ENCODE measurements at places on chromosomes 6 and 20. TPM values are rescaled to one million over a fixed set of nuclear protein-coding genes. Genes with fewer than 3 reads are reported as not detected.

The RFX6 gene
- not detected for total RNA-seq

The DLK2 gene
- total RNA-seq: 0.93 TPM

The HLA-DPA1 gene
- total RNA-seq: 14.7 TPM

The CLPSL2 gene
- not detected for total RNA-seq

The ADGRF1 gene
- total RNA-seq: not detected

The CFB gene
- 0.82 TPM for total RNA-seq

The SLC22A7 gene
- total RNA-seq: not detected

DNA sequence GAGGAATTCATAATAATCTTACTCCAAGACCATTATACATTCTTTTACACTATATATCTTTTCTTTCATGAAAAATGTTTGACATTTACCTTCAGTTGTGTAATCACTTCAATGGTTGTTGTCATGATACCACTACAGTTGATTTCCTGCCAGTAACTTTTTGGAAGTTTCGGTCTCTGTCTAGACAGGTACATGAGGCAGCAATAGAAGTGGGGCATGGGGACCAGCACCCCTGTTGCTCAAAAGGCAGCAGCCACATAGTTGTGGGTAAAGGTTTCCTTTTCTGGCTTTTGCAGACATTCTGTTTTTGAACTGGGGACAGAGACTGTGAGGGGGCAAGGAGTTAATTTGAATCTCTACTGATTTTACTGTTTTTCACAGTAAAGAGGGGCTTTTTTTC is 14.1 kb downstream of the SAMD5 start:
- DNase-seq: no peak

GRCh38 chr20:51702556-51702955 is 65.6 kb downstream of the ATP9A start:
- no peak for DNase-seq

DNA sequence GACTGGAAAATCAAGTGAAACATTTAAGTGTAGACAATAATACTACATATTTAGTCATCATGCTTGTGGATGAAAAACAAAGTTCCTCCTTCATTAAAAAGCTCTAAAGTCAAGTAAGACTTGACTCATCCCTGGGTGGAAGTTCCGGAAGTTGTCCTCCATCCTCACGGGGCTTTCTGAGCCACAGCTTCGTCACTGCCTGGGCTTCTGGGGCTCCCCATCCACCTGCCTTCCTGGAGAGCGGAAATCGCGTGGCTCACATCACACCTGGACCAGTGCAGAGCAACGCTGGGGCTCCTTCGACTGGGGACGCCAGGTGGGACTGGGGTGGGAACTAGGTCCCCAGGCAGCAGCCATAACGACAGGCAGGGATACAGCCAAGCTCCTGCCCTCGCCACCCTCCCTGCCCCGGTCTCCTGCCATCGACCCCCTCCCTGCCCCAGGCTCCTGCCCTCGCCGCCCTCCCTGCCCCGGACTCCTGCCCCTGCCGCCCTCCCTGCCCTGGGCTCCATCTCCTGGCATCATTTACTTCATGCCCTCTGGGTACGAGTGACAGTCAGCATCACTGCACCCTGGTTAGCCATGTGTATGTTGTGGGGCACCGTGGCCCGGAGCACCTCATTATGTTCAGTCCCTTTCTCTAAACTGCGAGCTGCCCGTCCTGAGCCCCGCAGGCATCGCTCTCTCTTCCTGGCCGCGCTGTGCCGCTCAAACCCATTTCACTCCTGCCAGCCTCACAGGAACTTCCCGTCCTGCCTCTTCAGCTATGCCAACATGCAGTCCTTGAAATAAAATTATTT is 12.9 kb downstream of the THBS2 start:
- no peak for DNase-seq

DNA sequence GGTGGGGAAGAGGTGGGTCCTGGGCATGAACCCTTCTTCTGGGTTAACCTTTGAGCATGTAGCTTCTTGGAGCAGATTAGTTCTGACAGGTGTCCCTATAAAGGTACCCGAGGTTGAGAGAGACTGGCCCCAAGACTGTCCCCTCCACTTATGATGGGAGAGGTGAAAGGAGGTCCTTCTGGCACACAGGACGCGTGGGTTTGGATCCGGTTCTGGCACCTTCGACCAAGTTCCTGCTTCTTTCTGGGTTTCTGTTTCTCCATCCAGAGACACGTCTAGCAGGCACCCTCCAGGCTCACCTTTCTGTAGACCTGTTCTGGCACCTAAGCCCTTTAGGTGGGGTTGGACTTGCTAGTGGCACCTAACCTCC is 4.1 kb downstream of the PAX1 start:
- no peak for DNase-seq

- DNase-seq: no peak
These were observed 1.5 kb upstream of the TPBG start for GRCh38 chr6:82362144-82362543.

DNA sequence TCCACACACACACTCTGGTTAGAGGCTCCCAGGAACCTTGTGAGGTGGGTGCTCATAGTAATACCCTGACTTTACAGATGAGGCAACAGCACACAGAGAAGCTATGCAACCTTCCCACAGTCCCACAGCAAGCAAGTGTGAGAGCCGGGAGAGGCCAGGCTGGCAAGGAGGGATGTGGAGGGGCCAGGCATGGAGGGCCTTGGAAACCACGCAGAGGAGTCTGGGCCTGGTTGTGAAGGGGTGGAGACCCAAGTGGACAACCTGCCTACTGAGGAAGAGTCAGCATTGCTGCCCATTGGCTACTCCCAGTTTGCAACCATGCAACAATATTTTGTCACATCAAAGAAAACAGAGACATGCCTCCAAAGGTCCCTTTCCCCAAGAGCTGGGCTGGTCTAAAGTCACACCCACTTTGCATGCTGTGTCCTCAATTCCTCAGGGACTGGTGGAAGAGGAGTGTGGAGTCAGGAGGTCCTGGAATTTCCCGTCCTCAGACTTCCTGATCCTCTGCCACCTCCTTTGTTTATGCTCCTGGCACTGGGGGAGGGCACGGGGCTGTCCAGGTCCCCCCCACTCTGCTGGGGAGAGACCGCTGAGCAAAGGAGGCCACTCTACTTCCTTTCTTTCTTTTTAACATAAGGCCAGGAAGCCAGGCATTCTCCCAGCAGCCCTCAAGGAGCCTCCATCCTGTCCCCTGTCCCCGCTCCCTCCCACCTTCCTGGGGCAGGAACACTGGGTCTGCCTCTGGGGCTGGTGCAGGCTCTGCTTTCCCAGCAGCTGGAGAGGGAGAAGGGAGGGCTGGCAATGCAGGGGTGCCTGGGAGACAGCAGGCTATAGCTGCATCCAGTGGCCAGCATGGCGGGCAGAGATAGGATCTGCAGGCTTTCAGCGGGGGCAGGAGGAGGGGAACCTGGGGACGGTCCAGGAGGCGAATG is 68.3 kb downstream of the NOL4L start:
- no peak for DNase-seq

DNA sequence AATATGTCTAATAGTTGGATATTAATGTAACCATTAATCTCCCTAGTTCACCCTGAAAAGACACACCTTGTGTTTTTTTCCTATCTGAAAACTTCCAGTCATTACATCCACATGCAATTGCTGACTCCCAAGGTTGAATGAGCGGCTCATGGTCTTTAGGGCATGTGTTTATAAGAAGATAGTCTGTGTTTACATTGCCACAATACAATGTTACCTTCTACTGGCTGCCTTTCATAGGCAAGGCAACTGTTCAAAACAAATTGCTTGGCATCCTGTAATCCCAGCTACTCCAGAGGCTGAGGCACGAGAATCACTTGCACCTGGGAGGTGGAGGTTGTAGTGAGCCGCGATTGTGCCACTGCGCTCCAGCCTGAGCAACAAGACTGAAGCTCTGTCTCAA is 86.8 kb upstream of the SHLD1 start:
- DNase-seq: no peak

DNA sequence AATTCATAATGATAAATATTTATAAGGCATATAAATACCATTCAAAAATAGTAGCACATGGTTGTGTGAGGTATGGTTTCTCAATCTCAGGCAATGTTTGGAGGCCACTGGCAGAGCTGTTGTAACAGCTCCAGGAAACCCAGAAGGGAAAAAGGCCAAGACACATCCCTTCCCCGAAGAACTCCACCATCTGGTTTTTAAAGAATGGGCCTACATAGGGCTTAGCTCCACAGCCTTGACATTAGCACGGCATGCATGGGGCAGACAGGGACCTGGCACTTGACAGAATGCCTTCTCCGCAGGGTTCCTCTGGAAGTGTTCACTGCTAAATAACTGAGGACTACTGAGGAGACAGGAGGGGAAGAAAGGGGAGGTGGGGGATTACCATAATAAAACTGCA is 16.1 kb upstream of the FOXO3 start:
- DNase-seq: no peak

- DNase-seq: no peak
These were observed 25.6 kb upstream of the IER3 start for GRCh38 chr6:30769853-30770524.

DNA sequence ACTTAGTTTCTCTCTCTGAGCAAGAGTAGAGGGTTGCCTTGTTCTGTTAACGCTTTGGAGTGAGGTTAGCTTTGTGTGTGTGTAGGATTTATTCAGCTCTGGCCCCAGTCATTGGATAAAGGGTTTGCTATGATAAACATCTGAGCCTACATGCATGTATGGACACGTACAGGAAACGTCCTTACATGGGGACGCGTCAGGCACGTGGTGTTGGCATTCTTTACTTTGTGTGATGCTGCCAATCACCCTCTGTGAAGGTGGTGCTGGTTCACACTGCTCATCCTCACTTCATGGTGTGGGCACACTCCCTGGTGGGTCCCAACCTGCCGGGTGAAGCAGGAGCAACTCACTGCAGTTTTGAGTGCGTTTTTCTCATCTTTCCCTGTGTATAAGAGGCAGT is 53.4 kb upstream of the CD93 start:
- DNase-seq: no peak

GRCh38 chr6:46925563-46926253 is 4.0 kb upstream of the ADGRF5 start:
- DNase-seq: no peak

DNA sequence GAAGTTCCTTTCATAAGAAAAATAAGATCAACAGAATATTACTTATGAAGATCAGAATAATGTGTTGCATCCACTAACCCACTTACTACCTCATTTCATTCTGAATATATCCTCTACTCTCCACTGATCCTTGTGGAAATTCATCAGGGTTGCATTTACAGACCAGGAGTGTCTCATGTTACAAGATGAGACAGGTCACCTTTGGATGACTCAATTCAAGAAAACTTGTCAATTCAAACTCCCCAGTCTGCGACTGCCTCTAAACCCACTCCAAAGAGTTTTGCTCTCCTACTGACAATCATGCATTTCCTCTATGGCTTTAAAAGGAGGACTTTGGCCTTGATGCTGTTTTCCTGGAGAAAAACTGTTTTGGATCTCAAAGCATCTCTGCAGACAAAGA is 68.4 kb downstream of the ID4 start:
- DNase-seq: no peak

- no peak for DNase-seq
These were observed 20.5 kb downstream of the SLC35B3 start for GRCh38 chr6:8414844-8415243.

DNA sequence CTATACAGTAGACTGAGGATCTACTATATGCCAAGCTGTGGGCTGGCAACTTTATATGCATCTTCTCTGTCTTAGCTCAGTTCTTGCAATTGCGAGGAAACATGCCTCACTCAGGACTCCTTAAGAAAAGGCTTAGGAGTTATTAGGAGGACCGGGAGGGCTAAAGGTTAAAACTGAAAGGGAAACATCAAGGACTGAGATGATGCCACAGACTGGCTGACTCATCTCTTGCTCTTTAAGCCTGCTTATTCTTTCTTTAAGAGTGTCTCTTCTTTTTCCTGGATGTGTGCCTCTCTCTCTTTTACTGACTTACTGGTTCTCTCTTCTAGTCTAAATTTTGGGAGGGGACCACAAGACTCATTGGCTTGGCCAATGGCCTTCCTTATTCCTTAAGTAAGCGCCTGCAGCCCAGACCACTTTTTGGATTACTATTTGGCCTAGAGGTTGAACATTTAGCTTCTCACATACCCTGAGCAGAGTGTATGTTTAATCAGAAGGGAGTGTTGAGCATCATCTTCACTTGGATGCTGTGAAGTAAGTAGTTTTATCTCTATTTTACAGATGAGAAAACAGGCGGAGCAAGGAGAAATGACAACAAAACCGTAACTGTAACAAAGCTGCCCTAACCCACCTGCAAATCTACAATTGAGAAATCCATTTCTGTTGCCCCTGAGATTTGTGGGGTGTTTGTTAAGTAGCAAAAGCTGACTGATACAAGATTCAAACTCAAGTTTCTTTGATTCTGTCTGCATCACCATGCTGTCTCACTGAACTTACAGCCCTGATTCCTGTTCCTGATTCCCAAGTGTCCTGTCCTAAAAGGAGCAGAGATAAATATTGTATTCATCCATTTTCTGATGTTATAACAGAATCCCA is 7.2 kb upstream of the SDC4 start:
- no peak for DNase-seq

DNA sequence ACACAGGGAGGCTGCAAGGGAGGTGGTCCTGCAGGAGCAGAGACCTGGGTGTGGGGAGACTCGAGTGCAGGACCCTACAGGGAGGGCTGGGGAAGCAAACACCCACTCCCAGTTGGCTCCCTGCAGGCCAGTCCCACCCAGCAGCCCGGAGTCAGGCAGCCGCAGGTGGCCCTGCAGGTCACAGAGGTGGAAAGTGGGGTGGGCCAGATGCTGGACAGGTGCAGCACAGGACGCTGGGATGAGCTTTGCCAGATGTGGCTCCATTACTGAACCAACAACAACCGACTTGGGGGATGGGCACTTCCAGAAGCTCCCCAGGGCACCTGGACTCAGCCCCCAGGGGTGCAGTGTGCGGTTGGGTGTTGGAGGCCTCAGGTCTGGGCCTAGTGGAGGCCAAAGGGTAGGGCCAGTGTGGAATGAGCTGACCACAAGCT is 26.6 kb upstream of the MYT1 start:
- DNase-seq: no peak

DNA sequence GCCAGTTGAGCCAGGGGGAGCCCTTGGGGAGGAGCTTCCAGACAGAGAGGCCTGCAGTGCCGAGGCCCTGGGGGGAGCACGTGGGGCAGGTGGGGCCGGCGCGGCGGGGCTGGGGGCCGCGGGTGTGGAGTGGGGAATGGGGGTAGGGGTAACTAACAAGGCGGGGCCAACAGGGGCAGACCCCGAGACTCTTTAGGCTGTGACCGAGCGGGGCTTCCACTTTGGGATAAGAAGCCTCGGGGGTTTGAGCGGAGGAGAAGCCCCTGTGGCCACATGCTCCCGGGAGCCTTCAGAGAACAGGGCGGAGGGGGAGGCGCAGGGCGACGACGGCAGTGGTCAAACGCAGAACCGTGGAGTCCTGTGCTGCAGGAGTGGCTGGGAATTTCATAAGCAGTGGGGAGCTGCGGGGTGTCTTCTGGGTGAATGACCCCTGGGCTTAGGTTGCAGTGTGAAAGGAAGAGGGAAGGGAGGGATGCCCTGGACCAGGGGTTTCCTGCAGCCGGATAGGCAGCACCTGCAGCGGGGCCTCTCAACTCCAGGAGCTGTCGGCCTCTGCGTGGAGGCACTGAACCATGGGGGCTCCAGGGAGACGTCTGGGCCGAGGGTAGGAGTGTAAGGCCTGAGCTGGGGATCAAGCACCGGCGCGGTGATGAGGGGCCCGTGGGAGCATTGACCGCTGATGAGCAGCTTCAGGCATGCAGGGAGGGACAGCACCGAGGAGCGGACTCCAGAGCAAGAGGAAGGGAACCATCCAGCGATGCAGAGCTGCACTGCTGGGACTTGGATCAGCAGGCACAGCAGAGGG is 121.0 kb downstream of the SYNDIG1 start:
- DNase-seq: no peak
